ENCODE measurements at places on chromosomes 7 and 10. TPM values are rescaled to one million over a fixed set of nuclear protein-coding genes. Genes with fewer than 3 reads are reported as not detected.
A peak's percentile ranks its signal among the peaks of the same experiment; 100 is the strongest.

Gene MUC3A
- 0.11 TPM for total RNA-seq

GRCh38 chr7:16747102-16747501 lies 6.5 kb upstream of the TSPAN13 start:
- no peaks in the 10 kb centered on the region for H3K36me3 ChIP-seq
- H3K4me3 ChIP-seq: no peak overlapping the region
- no peaks in the 10 kb centered on the region for H3K27me3 ChIP-seq
- DNase-seq: no peak
- peaks cover 16% of the 10 kb centered on the region for H3K4me1 ChIP-seq

Gene ACBD7
- total RNA-seq: 5.4 TPM

DNA sequence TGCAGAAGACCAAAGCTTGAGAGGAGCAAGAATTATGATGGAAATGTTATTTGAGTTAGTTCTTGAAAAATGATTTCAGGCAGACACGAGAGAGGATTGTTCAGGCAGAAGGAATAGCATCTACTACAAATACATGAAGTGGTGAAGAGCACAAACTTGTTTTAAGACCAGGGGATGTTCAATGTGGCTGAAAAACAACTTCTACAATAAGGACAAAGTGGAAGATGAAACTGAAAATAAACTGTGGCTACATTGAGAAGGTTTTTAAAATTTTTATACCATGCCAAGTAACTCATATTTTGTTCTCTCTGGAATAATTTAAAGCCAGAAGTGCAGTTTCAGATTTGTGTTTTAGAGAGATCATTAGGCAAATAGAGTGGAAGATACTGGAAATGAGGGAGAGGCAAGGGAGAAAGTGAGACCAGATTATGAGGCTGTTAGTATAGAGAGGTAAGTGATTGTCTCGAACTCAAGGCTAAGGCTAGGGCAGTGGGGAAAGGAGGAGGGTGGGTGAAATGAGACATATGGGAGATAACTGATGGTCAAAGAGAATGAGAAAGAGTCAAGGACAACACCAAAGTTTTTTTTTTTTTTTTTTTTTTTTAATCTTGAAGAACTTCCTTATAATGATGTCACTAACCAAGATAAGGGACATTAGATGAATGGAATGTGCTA lies 115.4 kb downstream of the MDFIC start:
- no peaks in the 10 kb centered on the region for H3K27me3 ChIP-seq
- H3K4me1 ChIP-seq: 0 out of 2 replicates have a peak, but pooled peaks cover 3% of the 10 kb centered on the region
- no peaks in the 10 kb centered on the region for H3K36me3 ChIP-seq
- no peak overlapping the region for H3K4me3 ChIP-seq
- no peak for DNase-seq

DNA sequence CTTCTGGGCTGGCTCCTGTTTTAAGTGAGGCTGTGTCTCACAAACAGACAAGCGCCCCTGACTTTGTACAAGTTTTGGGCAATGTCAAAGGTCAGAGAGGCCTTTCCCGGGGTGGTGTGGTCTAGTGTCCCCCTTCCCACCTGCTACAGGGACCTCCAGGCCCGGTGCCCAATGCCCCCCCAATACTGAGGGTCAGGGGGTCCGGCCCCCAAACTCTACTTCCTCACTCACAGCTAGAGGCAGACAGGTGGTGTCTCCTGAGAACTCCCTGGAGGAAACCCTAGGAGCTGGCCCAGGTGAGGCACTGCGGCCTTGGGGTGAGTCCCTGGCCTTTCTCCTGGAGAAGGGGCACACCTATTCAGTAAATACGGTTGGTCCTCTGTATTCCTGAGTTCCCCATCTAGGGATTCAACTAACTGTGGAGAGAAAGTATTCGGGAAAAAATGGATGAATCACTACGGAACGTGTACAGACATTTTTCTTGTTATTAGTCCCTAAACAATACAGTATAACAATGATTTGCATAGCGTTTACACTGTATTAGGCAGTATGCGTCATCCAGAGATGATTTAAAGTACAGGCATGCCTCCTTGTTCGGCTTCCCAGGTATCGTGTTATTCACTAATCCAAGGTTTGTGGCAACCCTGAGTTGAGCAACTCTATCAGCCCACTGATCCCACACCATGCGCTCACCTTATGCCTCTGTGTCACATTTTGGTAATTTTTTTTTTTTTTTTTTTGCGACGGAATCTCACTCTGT lies 308.1 kb downstream of the WDR37 start:
- no peaks in the 10 kb centered on the region for H3K27me3 ChIP-seq
- no peaks in the 10 kb centered on the region for H3K36me3 ChIP-seq
- no peak overlapping the region for H3K4me3 ChIP-seq
- no peak for DNase-seq
- H3K4me1 ChIP-seq: no peaks in the 10 kb centered on the region

DNA sequence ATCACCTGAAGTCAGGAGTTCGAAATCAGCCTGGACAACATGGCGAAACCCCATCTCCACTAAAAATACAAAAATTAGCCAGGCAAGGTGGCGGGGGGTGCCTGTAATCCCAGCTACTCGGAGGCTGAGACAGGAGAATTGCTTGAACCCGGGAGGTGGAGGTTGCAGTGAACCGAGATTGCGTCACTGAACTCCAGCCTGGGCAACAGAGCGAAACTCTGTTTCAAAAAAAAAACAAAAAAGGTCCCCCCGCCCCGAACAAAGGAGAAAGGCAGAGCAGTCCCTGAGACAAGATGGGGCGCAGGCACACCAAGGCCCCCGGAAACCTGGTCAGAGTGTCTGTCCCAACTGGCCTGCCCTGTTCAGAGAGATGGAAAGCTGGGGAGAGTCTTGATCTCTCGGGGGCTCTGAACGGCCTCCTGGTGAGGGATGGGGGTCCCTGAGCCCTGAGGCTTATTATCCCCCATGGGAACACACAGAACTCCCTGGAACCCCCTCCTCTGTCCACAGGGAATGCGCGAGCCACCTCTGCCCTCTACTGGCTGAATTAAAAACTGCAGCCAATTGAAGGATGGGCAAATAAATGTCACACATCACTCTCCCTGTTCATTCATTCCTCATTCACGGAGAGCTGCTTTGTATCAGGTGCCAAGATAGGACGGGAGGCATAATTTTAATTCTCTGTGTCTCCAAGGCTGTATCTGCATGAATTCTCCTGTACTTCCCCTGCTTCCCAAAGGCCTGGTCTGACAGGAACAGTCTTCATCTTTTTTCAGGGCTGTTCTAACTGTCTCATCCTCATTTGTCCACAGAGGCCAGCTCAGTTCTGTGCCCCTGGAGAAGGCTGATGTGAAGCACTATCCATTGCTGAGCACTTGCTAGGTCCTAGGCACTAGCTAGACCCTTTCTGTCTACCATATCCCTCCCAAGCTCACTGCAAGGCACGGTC lies 28.9 kb downstream of the MAT1A start:
- H3K27me3 ChIP-seq: no peaks in the 10 kb centered on the region
- no peak for DNase-seq
- no peaks in the 10 kb centered on the region for H3K36me3 ChIP-seq
- H3K27ac ChIP-seq: no peak overlapping the region
- no peak overlapping the region for H3K4me3 ChIP-seq

Gene MMD2
- not detected for total RNA-seq

DNA sequence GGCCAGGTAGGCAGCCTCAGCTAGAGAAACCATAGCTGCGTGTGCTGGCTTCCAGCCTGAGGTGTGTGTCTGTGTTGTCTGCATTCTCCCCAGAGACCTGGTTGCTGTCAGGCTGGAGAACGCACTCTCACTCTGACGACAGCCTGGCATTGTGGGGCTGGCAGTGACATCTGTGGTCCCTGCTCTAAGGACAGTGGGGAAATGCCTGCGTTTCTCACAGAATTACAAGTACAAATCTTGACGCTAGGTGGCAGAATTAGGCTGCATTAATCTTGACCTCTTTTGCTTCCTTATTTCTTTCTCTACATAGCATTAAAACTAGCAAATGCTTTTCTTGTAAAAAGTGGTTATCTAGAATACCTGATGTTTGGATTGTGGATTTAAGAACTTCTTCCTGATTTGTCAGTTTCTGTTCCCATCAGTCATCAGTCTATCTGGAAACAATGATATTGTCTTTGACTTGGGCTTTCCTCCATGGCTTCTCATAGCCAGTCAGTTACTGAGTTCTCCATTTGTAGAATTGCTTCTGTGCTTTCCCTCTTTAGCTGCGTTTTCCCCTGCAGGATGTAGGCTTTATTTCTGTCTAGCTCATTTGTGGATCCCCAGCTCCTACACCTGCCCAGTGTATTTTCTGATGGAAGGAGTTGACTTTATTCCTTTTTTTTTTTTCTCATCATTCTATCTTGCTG lies 86.0 kb downstream of the FANK1 start:
- no peak overlapping the region for H3K4me3 ChIP-seq
- peak; percentile 84 for DNase-seq
- H3K27me3 ChIP-seq: no peaks in the 10 kb centered on the region
- no peaks in the 10 kb centered on the region for H3K36me3 ChIP-seq

GRCh38 chr10:84267503-84268126 lies 22.8 kb downstream of the RGR start:
- no peak overlapping the region for H3K4me3 ChIP-seq
- 0 out of 2 replicates have a peak, but pooled peaks cover 3% of the 10 kb centered on the region for H3K27me3 ChIP-seq
- H3K4me1 ChIP-seq: peaks cover 13% of the 10 kb centered on the region
- H3K27ac ChIP-seq: no peak overlapping the region
- no peaks in the 10 kb centered on the region for H3K36me3 ChIP-seq
- peak; percentile 59 for DNase-seq

Gene ELFN1
- 0.75 TPM for total RNA-seq

- no peak overlapping the region for H3K4me3 ChIP-seq
- DNase-seq: no peak
- H3K27me3 ChIP-seq: no peaks in the 10 kb centered on the region
- no peaks in the 10 kb centered on the region for H3K36me3 ChIP-seq
- no peaks in the 10 kb centered on the region for H3K4me1 ChIP-seq
- no peak overlapping the region for H3K27ac ChIP-seq
These were observed 16.5 kb upstream of the WIPI2 start for GRCh38 chr7:5173496-5173895.

DNA sequence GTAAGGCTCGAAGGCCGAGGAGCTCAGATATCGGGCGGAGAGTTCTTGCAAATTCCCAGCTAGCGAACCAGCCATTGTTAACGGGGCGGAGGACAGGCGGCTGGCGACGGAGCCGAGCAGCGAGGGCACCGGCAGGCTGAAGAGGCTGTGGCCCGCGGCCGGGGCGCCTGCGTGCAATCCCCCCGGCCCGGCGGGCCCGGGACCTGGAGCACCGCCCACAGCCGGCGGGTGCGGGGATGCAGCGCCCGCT lies 4.1 kb downstream of the VAX1 start:
- no peak overlapping the region for H3K4me3 ChIP-seq
- peaks cover 5% of the 10 kb centered on the region for H3K4me1 ChIP-seq
- no peak overlapping the region for H3K27ac ChIP-seq
- H3K27me3 ChIP-seq: peaks cover 15% of the 10 kb centered on the region
- no peaks in the 10 kb centered on the region for H3K36me3 ChIP-seq
- no peak for DNase-seq

GRCh38 chr10:127013211-127013656 lies 108.0 kb downstream of the DOCK1 start:
- H3K36me3 ChIP-seq: no peaks in the 10 kb centered on the region
- H3K27me3 ChIP-seq: no peaks in the 10 kb centered on the region
- H3K27ac ChIP-seq: peak overlapping the region; percentile 60
- peak; percentile 29 for DNase-seq

Gene GALNT17
- total RNA-seq: not detected

GRCh38 chr7:98641646-98642500 lies 24.8 kb downstream of the NPTX2 start:
- no peaks in the 10 kb centered on the region for H3K4me1 ChIP-seq
- no peak overlapping the region for H3K27ac ChIP-seq
- no peaks in the 10 kb centered on the region for H3K27me3 ChIP-seq
- no peaks in the 10 kb centered on the region for H3K36me3 ChIP-seq
- no peak overlapping the region for H3K4me3 ChIP-seq
- no peak for DNase-seq

DNA sequence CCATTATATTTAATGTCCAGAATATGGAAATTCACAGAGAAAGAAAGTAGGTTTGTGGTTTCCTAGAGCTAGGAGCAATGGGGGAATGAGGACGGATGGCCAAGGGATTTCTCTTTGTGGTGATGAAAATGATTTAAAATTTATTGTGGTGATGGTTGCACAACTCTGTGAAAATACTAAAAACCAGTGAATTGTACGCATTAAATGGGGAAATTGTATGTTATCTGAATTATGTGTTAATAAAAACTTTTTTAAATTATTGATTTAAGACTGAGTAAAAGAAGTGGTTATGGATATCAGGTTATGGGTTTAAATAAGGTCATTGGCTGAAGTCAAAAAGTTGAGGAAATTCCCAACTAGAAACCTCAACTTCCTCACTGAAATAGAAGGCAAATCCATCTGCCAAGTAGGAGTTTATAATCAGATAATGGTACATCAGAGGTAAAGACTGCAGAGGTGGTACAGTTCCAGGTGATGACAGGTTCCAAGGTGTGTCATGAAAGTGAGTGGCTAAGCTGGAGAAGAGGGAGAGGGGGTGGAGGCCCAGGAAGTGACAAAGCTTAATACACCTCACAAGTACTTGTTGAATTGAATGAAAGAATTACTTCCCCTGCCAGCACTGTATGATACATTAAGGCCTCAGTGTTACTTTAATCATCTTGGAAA lies 68.9 kb upstream of the CCDC71L start:
- no peaks in the 10 kb centered on the region for H3K27me3 ChIP-seq
- no peak overlapping the region for H3K4me3 ChIP-seq
- peak; percentile 77 for DNase-seq
- no peaks in the 10 kb centered on the region for H3K36me3 ChIP-seq
- peaks cover 24% of the 10 kb centered on the region for H3K4me1 ChIP-seq

DNA sequence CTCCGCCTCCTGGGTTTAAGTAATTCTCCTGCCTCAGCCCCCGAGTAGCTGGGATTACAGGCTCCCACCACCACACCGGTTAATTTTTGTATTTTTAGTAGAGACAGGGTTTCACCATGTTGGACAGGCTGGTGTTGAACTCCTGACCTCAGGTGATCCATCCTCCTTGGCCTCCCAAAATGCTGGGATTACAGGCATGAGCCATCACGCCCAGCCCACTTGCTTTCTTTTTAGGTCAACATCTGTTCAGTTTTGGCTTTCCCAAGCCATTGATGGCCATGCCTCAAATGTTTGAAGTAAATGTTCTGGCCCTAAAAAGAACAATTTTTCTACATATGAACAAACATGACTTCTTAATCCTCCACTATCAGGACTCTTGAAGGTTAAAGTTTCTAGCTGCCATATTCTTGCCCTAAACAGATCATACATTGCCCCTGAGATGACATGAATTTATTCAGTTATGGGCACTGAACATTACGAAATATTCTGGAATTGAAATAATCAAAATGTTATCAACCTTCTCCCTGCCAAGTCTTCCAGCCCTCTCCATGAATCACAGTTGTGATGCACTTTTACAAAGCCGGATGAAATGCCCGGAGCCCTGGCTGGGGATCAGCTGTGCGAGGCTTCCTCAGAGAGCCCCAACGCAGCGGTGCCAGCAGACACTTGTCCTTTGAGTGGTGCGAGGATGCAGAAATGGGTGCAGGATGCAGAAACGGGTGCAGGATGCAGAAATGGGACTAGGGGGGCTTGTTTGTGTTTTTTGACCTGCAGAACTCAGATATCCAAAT lies 2.9 kb downstream of the MRLN start:
- no peak overlapping the region for H3K27ac ChIP-seq
- H3K36me3 ChIP-seq: no peaks in the 10 kb centered on the region
- DNase-seq: peak; percentile 56

GRCh38 chr7:129095258-129095657 lies 40.3 kb upstream of the TNPO3 start:
- DNase-seq: no peak
- no peaks in the 10 kb centered on the region for H3K36me3 ChIP-seq
- 0 out of 2 replicates have a peak, but pooled peaks cover 3% of the 10 kb centered on the region for H3K4me1 ChIP-seq
- no peak overlapping the region for H3K4me3 ChIP-seq
- no peak overlapping the region for H3K27ac ChIP-seq
